ENCODE measurements at places on chromosomes 2 and 18. TPM values are rescaled to one million over a fixed set of nuclear protein-coding genes. Genes with fewer than 3 reads are reported as not detected.
A peak's percentile ranks its signal among the peaks of the same experiment; 100 is the strongest.

The KYNU gene
- not detected for total RNA-seq

The INHBB gene
- 4.7 TPM for total RNA-seq

The KIF5C gene
- total RNA-seq = 50.6 TPM

The PID1 gene
- total RNA-seq = not detected

DNA sequence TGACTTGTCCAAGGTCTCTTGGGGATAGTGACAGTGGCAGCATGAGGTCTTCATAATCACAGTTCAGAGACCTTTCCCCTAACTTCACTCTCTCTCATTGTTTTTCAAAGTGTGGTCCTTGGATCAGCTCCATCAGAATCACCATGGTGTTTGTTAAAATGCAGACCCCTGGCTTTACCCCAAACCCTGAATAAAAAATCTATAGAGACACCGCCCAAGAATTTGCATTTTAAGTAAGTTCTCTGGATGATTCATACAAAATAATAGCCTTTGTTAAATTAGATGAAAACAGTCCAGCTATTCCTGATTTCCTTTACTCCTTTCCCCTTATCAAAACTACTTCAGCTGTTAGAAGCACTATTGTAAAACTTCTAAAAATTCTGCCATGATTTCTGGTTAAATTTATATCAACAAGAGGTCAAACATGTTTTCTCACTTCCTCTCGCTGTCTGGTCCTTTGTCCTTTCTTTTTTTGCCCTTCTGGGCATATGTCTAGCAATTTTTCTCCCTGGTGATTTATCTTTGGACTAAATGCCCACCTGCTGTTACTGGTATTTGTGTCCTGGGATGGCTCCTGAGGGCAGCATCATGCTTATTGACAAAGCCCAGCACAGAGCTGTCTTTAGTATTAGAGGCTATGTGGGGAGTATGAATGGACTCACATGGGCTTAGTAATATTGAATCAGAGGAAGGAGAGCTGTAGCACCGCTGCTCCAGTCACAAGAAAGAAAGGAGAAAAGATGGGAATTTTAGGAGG lies 63.4 kb downstream of the LHCGR start:
- H3K27ac ChIP-seq = no peak overlapping the region
- no peak for DNase-seq
- H3K36me3 ChIP-seq = no peaks in the 10 kb centered on the region
- peaks cover 5% of the 10 kb centered on the region for H3K27me3 ChIP-seq

DNA sequence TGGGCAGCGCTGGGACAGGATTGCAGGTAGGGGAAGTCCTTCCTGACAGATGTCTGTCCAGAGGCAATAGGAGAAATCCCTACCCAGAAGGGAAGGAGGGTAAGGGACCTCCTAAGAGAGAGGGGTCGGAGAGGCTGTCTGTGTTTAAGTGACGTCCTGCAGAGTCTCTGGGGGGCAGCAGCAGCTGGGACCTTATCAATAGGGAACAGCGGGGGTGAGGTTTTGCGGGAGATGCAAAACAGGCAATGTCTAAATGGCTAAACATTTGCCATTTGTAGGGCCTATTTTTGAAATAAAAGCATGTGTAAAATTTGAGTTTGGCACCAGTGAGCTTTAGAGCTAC lies 108.7 kb upstream of the HS6ST1 start:
- peaks cover 4% of the 10 kb centered on the region for H3K4me1 ChIP-seq
- no peaks in the 10 kb centered on the region for H3K36me3 ChIP-seq
- no peak for DNase-seq
- peak overlapping the region; percentile 6 for H3K4me3 ChIP-seq
- H3K27ac ChIP-seq = no peak overlapping the region
- no peaks in the 10 kb centered on the region for H3K27me3 ChIP-seq

- H3K4me1 ChIP-seq = peaks cover 7% of the 10 kb centered on the region
- DNase-seq = peak; percentile 39
- H3K4me3 ChIP-seq = no peak overlapping the region
- H3K36me3 ChIP-seq = no peaks in the 10 kb centered on the region
- H3K27me3 ChIP-seq = peaks cover 2% of the 10 kb centered on the region
- H3K27ac ChIP-seq = no peak overlapping the region
These were observed 91.9 kb downstream of the PPP1R1C start for GRCh38 chr2:182077448-182078142.

DNA sequence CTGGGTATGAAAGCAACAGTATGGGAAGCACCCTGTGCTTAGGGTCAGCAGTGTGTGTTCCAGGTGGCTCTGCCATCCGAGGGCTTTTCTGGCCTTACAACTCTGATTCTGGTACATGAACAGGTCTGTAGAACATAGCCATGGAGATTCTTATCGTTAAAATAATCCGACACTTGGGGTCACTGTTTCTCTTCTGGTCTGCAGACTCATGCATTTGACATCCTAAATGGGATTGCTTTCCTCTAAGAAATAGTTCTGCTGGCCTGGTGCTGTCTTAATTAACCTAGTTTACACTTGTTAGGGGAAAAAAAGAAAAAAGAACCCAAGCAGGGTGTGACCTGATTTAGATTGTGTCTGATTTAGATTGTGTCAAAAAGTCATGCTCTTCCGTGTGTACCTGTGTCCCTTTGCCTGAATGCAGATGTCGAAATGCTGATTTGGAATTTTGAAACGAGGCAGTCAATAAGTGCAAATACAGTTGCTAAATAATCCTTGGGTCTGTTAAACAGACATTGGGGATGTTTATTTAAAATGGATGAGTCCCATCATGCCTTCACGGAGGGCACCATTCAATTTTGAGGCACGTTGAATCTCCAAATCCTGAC lies 59.6 kb downstream of the TRPM8 start:
- H3K27ac ChIP-seq = no peak overlapping the region
- H3K4me3 ChIP-seq = no peak overlapping the region
- peak; percentile 34 for DNase-seq
- no peaks in the 10 kb centered on the region for H3K4me1 ChIP-seq
- H3K36me3 ChIP-seq = no peaks in the 10 kb centered on the region

GRCh38 chr2:229591611-229592010 lies 122.7 kb downstream of the DNER start:
- no peaks in the 10 kb centered on the region for H3K36me3 ChIP-seq
- no peak overlapping the region for H3K27ac ChIP-seq
- peaks cover 5% of the 10 kb centered on the region for H3K4me1 ChIP-seq
- no peak overlapping the region for H3K4me3 ChIP-seq

DNA sequence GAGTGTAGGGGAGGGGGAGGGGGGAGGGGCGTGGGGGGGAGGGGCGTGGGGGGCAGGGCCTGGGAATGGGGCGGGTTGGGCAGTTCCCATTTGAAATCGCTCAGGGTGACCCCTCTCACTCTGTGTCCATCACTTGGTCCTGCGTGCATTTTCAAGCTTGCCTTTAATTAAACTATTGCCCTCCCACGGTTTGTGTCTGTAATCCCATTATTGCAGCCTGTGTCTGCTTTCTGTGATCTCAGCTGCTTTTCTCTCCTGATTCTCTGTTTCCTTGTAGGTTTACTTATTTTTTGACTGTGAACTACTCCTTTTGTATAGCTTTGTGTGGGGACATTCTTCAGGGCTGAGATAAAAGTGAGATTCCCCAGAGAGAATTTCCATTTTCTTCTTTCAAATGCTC lies 1.3 kb downstream of the DCDC2C start:
- no peak overlapping the region for H3K4me3 ChIP-seq
- H3K27me3 ChIP-seq = peaks cover 7% of the 10 kb centered on the region
- no peak overlapping the region for H3K27ac ChIP-seq
- DNase-seq = no peak
- H3K4me1 ChIP-seq = no peaks in the 10 kb centered on the region

DNA sequence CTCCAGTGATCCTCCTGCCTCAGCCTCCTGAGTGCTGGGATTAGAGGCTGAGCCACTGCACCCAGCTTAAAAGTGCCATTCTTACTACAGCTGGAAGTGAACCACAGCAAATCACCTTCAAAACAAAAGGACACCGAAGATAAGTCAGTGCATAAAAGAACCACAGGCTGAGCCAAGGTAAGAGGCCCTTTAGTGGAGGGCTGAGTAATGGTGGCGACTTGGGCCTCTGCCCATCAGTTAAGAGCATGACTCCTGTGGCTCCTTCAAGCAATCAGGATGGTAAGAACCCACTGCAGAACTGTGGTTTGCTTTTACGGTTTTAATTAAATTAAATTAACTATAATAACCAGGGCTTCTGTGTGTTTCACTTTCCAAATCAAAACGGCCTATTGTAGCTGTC lies 75.1 kb downstream of the CTAGE1 start:
- no peak for DNase-seq
- peaks cover 5% of the 10 kb centered on the region for H3K36me3 ChIP-seq
- H3K4me1 ChIP-seq = peaks cover 42% of the 10 kb centered on the region
- H3K27ac ChIP-seq = no peak overlapping the region
- peaks cover 8% of the 10 kb centered on the region for H3K27me3 ChIP-seq

- peaks cover 1% of the 10 kb centered on the region for H3K36me3 ChIP-seq
- no peak overlapping the region for H3K27ac ChIP-seq
- H3K27me3 ChIP-seq = peaks cover 4% of the 10 kb centered on the region
- H3K4me1 ChIP-seq = peaks cover 49% of the 10 kb centered on the region
- no peak for DNase-seq
These were observed 10.5 kb upstream of the FAM124B start for GRCh38 chr2:224412141-224413015.

GRCh38 chr2:22882011-22882410 lies 503.0 kb upstream of the KLHL29 start:
- H3K4me3 ChIP-seq = no peak overlapping the region
- H3K36me3 ChIP-seq = no peaks in the 10 kb centered on the region
- H3K27ac ChIP-seq = no peak overlapping the region
- peaks cover 7% of the 10 kb centered on the region for H3K27me3 ChIP-seq

DNA sequence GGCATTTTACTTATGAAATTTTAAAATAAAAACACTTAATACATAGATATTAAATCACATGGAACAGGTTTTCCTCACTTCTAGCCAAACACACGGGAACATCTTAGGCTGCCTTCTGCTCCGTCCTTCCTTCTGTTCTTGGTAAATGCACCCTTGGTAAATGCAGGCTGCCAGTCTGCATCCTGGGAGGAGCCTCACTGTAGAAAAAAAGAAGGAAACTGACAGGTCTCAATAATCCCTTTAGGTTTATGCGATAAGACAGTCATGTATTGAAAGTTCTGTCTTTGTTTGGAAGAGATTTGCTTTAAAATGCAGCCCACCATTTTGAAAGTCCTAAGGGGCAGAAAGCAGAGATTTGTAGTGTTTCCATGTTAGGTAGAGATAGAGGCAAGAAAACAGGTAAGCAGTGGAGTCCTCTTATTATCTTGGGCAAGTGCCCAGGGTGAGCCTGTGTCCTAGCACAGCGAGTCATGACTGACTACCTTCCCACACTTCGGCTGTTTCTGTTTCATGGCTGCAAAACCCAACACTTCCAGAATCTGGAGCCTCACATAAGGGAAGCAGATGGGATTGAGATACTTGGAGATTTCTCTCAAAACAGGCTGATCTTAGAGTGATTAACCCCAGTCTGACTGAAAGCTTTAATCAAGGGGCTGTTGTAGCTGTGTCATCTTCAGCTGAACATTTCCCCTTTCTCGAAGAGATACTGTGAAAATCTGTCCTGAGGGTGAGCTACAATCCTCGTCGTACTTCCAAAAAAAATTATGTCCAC lies 131.4 kb upstream of the MAP3K20 start:
- no peak overlapping the region for H3K27ac ChIP-seq
- H3K4me3 ChIP-seq = no peak overlapping the region
- DNase-seq = no peak
